Activated CD8-positive, alpha-beta memory T cell treated with anti-CD3 and anti-CD28 coated beads, Interleukin-2, amount 10 ng/mL, durations not matched to agents 7 days and 5 days (primary cell): ENCODE measurements at places on chromosomes 1 and 21. TPM values are rescaled to one million over a fixed set of nuclear protein-coding genes. Genes with fewer than 3 reads are reported as not detected.

Gene CDC42BPA
- 1.3 TPM for total RNA-seq

Gene PLXNA2
- 0.26 TPM for total RNA-seq

Gene ELF3
- 0.16 TPM for total RNA-seq

Gene CSF3R
- total RNA-seq = not detected

Gene OR2L13
- not detected for total RNA-seq

Gene MANEAL
- 2.6 TPM for total RNA-seq

Gene PTPN14
- total RNA-seq = 1.1 TPM

- H3K4me1 ChIP-seq = peaks cover 28% of the 10 kb centered on the region
- H3K4me3 ChIP-seq = no peak overlapping the region
- peaks cover 9% of the 10 kb centered on the region for H3K36me3 ChIP-seq
These were observed 6.1 kb downstream of the SRM start for GRCh38 chr1:11053758-11054137.

DNA sequence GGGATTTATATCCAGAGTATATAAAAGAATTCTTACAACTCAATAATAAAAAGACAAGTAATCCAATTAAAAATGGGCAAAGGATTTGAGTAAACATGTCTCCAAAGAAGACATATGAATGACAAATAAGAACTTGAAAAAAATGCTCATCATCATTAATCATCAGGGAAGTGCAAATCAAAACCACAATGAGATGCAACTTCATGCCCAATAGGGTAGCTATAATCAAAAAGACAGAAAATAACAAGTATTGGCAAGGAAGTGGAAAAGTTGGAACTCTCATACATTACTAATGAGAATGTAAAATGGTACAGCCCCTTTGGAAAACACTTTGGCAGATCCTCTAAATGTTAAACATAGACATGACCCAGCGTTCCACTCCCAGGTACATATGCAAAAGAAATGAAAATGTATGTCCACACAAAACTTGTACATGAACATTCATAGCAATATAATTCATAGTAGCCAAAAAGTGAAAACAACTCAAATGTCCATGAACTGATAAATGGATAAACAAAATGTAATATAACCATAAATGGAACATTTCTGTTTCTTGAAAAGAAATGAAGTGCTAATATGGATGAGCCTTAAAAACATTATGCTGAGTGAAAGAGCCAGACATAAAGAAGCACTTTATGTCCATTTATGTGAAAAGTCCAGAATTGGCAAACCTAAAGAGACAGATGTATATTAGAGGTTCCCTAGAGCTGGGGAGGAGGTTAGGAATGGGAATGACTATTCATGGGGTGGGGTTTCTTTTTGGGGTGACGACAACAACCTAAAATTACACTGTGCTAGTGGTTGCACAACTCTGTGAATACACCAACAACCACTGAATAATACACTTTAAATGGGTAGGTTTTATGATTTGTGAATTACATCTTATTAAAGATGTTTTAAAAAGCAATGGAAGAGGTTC is 259.7 kb downstream of the RHOU start:
- H3K4me1 ChIP-seq = peaks cover 3% of the 10 kb centered on the region
- H3K36me3 ChIP-seq = no peaks in the 10 kb centered on the region
- H3K4me3 ChIP-seq = no peak overlapping the region
- H3K27ac ChIP-seq = no peak overlapping the region

GRCh38 chr1:4562321-4562720 is 92.1 kb upstream of the AJAP1 start:
- H3K27ac ChIP-seq = no peak overlapping the region
- DNase-seq = no peak
- no peak overlapping the region for H3K4me3 ChIP-seq
- H3K4me1 ChIP-seq = no peaks in the 10 kb centered on the region
- H3K36me3 ChIP-seq = no peaks in the 10 kb centered on the region

DNA sequence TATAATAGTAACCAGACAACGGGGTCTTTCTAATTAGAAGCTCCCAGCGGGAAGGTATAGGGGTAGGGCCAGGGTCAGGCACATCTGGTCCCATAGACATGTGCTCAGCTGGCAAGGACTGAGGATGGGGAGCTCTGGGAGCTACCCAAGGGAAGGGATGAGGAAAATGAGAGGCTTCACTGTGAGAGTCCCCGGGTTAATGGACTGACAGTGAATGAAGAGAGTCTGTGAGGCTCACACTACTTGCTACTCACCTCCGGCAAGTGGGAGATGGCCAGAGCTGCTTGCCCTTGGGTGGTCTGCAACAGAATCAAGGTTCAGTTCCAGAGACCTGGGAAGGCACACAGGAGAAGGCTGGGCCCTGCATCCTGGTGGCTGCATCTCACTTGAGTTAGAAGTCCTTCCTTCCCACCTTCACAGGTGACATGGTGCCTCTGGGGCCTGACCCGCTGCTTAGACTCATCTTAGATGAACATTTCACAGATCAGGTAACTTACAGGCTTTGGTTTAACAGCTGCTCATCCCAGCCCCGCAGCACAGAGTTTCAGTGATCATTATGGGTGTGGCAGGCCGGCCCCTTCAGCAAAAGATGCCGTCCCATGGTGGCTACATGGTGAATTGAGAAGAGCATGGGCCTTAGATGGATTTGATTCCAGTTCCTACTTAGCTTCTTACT is 31.7 kb downstream of the EIF2D start:
- H3K27ac ChIP-seq = peak overlapping the region; percentile 95
- H3K36me3 ChIP-seq = peaks cover 73% of the 10 kb centered on the region
- no peaks in the 10 kb centered on the region for H3K27me3 ChIP-seq
- DNase-seq = no peak

DNA sequence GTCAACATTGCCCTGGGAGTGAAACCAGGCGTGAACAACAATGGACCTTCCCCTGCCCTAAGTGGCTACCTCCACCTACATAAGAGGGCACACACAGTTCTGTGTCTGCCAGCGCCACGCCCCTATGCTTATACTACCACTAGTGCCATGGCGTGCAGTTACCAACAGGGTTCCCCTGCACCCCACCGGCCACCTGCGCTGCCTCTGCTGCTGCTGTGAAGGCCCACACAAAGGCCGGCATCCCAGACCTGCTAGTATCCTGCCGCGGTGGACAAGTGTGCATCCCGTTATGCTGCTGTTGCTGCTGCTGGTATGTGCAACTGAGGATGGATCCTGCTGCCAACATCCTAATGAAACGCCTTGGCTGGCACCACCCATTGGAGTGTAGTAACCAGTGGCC is 75.7 kb downstream of the INTS7 start:
- DNase-seq = no peak
- H3K4me3 ChIP-seq = no peak overlapping the region
- no peaks in the 10 kb centered on the region for H3K4me1 ChIP-seq
- no peak overlapping the region for H3K27ac ChIP-seq
- no peaks in the 10 kb centered on the region for H3K27me3 ChIP-seq

GRCh38 chr1:186633116-186633515 is 47.1 kb downstream of the PTGS2 start:
- H3K36me3 ChIP-seq = no peaks in the 10 kb centered on the region
- no peak for DNase-seq
- H3K27me3 ChIP-seq = peaks cover 14% of the 10 kb centered on the region
- no peak overlapping the region for H3K4me3 ChIP-seq

GRCh38 chr1:47793563-47793962 is 203.6 kb downstream of the TRABD2B start:
- H3K36me3 ChIP-seq = no peaks in the 10 kb centered on the region
- no peaks in the 10 kb centered on the region for H3K4me1 ChIP-seq
- no peak for DNase-seq
- H3K27ac ChIP-seq = no peak overlapping the region
- H3K27me3 ChIP-seq = peaks cover 2% of the 10 kb centered on the region

- H3K36me3 ChIP-seq = peaks cover 4% of the 10 kb centered on the region
- peaks cover 11% of the 10 kb centered on the region for H3K4me1 ChIP-seq
- H3K4me3 ChIP-seq = no peak overlapping the region
These were observed 28.7 kb upstream of the TRAPPC10 start for GRCh38 chr21:43983390-43983789.

DNA sequence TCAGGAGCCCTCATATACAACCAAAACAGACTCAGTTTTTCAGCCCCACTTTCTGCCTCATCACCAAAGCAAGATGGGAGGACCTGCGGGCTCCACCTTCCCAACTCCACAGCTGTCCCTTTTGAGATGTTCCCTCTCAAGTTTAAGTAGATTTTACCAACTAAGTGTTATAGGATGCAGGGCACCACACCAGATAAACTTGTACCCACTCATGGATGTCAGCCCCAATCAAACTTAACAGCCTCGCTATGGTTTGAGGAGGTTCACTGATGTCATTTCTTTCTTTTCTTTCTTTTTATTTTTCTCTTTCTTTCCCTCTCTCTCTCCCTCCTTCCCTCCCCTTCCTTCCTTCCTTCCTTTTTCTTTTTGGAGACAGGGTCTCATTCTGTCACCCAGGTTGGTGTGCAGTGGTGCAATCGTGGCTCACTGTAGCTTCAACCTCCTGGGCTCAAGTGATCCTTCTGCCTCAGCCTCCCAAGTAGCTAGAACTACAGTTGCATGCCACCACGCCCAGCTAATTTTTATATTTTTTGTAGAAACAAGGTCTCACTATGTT is 13.4 kb downstream of the CD58 start:
- peak overlapping the region; percentile 43 for H3K4me3 ChIP-seq
- H3K4me1 ChIP-seq = peaks cover 84% of the 10 kb centered on the region
- H3K27ac ChIP-seq = peak overlapping the region; percentile 95
- peaks cover 52% of the 10 kb centered on the region for H3K36me3 ChIP-seq
- DNase-seq = no peak
- H3K27me3 ChIP-seq = no peaks in the 10 kb centered on the region

GRCh38 chr1:209107535-209107934 is 476.0 kb upstream of the CAMK1G start:
- H3K4me1 ChIP-seq = no peaks in the 10 kb centered on the region
- DNase-seq = no peak
- H3K36me3 ChIP-seq = no peaks in the 10 kb centered on the region
- no peaks in the 10 kb centered on the region for H3K27me3 ChIP-seq

DNA sequence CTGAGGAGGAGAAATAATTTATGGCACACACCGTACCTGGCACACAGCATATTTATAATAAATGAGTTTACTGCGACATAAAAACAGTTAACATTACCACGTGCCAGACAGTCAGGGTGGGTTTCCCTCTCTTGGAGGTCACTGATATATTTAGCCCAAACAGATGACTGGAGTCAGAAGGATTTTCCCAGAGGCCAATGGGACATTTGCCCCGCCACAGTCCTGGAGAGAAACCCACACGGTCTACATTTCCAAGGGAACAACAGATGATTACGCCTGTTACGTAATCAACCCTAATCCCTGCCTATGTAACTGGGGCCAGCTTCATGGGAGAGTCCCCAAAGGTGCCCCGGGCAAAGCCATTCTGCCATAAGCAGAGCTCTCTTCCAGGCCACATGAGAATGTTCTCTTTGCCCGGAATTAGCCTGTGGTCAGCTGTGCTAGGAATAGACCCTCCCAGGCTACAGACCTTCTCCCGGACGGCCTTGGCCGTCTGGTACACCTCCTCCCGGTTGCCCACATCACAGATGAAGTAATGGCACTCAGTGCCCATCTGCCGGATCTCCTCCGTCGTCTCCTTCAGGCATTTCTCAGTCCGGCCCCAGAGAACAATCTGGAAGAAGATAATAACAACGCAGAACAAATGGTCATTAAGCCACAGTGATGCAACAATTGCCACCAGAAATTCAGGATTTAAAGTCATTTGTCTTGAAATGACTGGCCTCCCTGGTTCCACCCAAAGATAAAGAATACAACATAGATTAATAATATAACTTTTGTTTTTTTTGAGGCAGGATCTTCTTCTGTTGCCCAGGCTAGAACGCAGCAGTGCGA is 37.7 kb downstream of the DHRS3 start:
- H3K4me1 ChIP-seq = no peaks in the 10 kb centered on the region
- H3K36me3 ChIP-seq = peaks cover 2% of the 10 kb centered on the region
- H3K27ac ChIP-seq = no peak overlapping the region
- DNase-seq = no peak

GRCh38 chr21:39452207-39452969 is 618 bp downstream of the SH3BGR start:
- peaks cover 3% of the 10 kb centered on the region for H3K27me3 ChIP-seq
- H3K4me3 ChIP-seq = no peak overlapping the region
- H3K27ac ChIP-seq = no peak overlapping the region

DNA sequence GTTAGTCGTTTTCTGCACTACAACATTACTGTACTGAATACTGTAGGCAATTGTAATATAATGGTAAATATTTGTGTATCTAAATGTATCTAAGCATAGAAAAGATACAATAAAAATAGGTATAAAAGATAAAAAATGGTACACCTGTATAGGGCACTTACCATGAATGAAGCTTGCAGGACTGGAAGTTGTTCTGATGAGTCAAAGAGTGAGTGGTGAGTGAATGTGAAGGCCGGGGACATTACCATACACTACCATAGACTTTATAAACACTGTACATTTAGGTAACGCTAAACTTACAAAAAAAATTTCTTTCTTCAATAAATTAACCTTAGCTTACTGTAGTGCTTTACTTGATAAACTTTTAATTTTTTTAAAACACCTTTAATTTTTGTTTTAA is 13.5 kb downstream of the OSBPL9 start:
- no peak overlapping the region for H3K4me3 ChIP-seq
- no peaks in the 10 kb centered on the region for H3K27me3 ChIP-seq
- peaks cover 2% of the 10 kb centered on the region for H3K36me3 ChIP-seq
- no peak for DNase-seq
- H3K27ac ChIP-seq = no peak overlapping the region

DNA sequence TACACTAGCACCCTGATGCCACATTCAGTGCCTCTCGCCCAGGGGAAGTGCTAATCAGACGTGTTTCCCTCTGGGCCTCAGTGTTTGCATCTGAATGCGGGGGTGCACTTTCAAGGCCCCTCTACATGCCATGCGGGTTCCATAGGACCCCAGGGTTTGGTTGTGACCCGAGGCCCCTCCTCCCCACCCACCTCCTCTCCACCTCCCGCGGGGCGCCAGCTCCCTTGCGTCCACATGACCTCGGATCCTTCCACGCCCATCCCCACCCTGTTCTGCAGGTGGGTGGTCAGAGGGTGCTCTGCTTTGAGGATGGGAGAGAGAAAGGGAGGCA is 5.1 kb upstream of the RUNX3 start:
- no peaks in the 10 kb centered on the region for H3K27me3 ChIP-seq
- no peak for DNase-seq
- H3K4me1 ChIP-seq = peaks cover 92% of the 10 kb centered on the region

- no peaks in the 10 kb centered on the region for H3K27me3 ChIP-seq
- no peak overlapping the region for H3K4me3 ChIP-seq
- H3K27ac ChIP-seq = no peak overlapping the region
- H3K4me1 ChIP-seq = no peaks in the 10 kb centered on the region
- peaks cover 14% of the 10 kb centered on the region for H3K36me3 ChIP-seq
- peak; percentile 54 for DNase-seq
These were observed 9.8 kb downstream of the THAP3 start for GRCh38 chr1:6634371-6635052.
